ENCODE measurements at places on chromosomes 3 and 15. TPM values are rescaled to one million over a fixed set of nuclear protein-coding genes. Genes with fewer than 3 reads are reported as not detected.

Gene IL17RC
- 15.4 TPM for total RNA-seq

Gene KIF23
- total RNA-seq: 0.25 TPM

DNA sequence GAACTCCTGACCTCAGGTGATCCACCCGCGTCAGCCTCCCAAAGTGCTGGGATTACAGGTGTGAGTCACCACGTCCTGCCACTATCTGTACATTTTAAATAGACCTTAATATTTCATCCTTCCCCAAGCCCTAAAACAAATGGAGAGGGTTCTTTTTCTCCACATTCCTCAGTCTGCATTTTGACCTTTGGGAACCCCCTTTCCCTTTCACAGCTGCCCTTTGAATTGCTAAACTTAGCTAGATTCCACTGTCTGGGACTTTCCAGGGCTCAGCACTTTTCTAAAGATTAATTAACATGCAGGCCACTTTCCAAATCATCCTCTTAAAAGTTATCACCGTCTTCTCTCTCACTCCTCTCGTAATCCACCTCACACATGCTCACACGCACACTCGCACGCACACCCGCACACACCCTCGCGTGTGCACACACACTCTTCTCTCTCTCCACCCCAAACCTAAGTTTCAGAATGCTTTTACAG is 124.2 kb downstream of the TMCO5A start:
- DNase-seq: no peak

DNA sequence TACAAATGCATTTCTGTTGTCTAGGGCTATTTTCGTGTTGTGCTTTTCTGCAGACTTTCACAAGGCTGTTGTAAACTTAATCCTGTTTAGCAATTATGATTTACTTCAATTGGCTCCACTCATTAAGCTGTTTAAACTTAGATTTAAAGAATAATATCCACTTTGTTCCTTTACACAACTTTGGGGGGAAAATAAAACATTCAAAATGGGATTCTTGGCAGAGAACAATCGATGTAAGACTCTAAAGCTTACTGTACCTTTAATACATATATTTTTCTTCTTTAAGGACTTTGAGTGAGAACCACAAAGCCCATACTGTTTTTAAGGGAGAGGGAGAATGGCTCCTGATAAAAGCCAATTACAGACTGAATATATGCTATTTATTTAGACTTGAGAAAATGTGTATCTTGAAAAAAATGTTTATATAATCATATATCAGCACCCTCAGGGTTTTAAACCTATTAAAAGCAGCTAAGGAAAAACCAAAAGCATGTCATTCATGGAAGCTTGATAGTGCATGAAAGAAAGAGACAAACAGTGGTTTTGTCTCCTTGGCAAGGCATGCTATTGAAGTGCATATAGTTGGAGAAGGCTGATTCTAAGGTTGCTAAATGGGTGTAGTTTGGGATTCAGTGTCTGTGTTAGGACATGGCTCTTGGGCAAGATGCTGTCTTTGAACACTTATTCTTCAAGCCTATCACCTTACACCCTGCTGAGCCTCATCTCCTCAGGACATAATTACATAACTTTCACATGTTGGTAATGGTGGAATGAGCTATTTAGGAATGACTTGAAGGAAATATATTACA is 293.4 kb upstream of the TBC1D5 start:
- DNase-seq: no peak
